Glutamatergic neuron (in vitro differentiated cells): ENCODE measurements at places on chromosomes 1 and 21. TPM values are rescaled to one million over a fixed set of nuclear protein-coding genes. Genes with fewer than 3 reads are reported as not detected.

DNA sequence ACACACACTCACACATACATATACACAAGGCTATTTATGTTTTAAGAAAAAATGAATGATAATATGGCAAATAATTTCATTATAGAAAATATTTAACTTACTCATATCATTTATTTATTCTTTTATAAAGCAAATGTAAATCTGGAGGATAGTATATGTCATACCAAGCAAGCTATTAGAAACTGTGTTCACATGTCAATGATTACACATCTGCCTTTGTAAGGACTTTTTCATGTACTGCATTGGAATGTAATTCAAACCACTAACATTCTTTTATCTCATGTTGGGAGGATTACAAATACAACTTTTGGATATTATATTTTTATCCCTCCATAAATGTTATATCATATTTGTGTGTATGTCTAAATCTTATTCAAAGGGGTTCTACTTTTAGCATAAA, 1887.4 kb downstream of the NCAM2 start:
- H3K27me3 ChIP-seq: no peaks in the 10 kb centered on the region
- no peak overlapping the region for H3K27ac ChIP-seq
- H3K4me1 ChIP-seq: no peaks in the 10 kb centered on the region
- DNase-seq: no peak

DNA sequence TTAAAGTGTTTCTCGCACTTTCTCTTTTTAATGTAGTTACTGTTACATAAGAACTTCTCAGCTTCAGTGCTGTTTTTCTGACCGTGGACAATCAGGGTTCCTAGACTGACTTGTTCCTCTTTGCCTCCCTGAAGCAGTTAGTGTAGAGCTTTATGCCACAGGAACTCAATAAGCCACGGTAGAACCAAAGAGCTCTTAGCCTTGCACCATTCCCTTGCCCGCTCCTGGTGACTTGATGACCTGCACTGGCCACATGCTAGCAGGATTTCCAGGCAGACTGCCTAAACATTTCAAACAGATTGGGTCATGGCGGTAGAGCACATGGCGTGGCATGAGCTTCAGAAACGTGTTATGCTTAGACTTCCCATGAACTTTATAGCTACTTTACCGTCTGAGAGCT, 18.8 kb upstream of the FASLG start:
- no peak for DNase-seq
- H3K27ac ChIP-seq: no peak overlapping the region
- H3K36me3 ChIP-seq: peaks cover 4% of the 10 kb centered on the region
- H3K4me1 ChIP-seq: no peaks in the 10 kb centered on the region
- H3K4me3 ChIP-seq: no peak overlapping the region

DNA sequence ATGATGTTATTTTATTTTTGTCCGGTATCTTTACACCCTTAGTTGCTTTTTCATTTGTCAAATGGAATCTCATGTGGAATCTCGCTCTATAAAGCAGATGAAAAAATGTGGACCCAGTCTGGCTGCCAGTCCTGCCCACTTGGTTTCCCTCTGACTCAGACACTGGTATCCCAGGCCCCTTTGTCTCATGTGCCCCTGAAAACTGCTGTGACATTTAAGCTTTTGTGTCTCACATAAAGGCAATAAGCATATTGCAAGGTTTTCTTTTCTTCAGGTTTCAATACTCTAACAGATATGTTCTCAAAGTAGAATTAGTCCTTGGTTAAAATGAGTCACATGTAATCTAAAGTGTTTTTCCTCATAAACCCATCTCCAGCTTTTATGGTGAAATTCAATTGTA, 183.3 kb downstream of the ST6GALNAC3 start:
- H3K4me1 ChIP-seq: peaks cover 11% of the 10 kb centered on the region
- no peak overlapping the region for H3K27ac ChIP-seq
- no peak for DNase-seq
- H3K36me3 ChIP-seq: no peaks in the 10 kb centered on the region

GRCh38 chr21:31599013-31599412, 60.5 kb upstream of the SOD1 start:
- H3K4me1 ChIP-seq: no peaks in the 10 kb centered on the region
- no peak overlapping the region for H3K4me3 ChIP-seq
- no peak for DNase-seq
- H3K36me3 ChIP-seq: no peaks in the 10 kb centered on the region

DNA sequence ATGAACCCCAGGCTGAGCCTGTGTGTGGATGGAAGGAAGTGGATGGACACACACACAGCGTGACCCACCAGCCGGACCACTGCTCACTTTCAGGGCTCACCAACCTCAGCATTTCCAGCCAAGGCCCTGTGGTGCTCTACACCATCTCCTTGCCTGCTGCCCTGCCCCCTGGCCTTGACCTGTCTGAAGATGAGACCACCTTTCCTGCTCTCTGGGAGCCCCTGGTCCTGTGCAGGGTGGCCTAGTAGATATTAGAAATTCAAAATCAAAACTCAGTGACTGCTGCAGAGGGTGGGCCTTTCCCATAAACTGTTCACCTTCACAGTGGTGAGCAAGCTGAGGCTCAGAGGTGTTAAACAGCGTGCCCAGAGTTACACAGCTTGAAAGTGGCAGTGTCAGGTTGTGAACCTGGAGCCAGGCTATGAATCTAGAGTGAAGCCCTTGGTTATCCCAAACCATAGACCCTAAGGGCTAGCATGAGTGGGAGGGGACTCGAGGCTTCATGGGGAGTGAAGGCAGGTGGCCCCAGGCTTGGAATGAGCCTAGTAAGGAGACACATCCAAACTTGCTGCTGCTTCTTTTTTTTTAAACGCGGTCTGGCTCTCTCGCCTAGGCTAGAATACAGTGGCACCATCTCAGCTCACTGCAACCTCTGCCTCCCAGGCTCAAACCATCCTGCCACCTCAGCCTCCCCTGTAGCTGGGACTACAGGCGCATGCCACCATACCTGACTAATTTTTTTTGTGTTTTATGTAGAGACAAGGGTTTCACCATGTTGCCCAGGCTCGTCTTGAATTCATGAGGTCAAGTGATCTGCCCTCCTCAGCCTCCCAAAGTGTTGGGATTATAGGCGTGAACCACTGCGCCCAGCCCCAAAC, 41.5 kb downstream of the MAN1C1 start:
- peaks cover 7% of the 10 kb centered on the region for H3K27me3 ChIP-seq
- DNase-seq: no peak
- no peak overlapping the region for H3K27ac ChIP-seq
- no peak overlapping the region for H3K4me3 ChIP-seq
- no peaks in the 10 kb centered on the region for H3K36me3 ChIP-seq
- peaks cover 13% of the 10 kb centered on the region for H3K4me1 ChIP-seq

DNA sequence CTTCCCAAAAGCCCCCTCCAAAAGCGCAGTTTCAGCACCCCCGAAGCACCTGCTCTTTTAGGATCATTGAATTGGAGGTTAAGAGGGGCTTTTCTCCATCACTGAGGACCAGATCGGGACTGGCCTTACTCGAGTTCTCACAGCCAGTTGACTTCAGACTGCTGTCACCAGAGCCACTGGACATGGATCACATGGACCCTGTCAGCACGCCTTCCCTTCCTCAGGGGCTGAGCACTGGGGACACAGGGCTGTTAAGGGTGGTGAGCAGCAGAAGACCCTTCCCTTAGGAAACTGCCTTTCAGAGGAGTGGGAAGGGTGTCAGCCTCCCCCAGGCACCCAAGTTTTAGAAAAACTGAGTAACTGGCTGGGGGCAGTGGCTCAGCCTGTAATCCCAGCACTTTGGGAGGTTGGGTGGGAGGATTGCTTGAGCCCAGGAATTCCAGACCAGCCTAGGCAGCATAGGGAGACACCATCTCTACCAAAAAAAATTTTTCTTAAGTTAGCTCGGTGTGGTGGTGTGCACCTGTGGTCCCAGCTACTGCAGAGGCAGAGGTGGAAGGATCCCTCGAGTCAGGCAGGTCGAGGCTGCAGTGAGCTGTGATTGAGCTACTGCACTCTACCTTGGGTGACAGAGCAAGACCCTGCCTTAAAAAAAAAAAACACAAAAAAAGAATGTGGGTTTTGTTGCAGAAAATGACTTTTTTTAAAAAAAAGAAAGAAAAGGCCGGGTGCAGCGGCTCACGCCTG, 584 bp upstream of the FGR start:
- H3K4me3 ChIP-seq: no peak overlapping the region
- H3K4me1 ChIP-seq: peaks cover 13% of the 10 kb centered on the region

DNA sequence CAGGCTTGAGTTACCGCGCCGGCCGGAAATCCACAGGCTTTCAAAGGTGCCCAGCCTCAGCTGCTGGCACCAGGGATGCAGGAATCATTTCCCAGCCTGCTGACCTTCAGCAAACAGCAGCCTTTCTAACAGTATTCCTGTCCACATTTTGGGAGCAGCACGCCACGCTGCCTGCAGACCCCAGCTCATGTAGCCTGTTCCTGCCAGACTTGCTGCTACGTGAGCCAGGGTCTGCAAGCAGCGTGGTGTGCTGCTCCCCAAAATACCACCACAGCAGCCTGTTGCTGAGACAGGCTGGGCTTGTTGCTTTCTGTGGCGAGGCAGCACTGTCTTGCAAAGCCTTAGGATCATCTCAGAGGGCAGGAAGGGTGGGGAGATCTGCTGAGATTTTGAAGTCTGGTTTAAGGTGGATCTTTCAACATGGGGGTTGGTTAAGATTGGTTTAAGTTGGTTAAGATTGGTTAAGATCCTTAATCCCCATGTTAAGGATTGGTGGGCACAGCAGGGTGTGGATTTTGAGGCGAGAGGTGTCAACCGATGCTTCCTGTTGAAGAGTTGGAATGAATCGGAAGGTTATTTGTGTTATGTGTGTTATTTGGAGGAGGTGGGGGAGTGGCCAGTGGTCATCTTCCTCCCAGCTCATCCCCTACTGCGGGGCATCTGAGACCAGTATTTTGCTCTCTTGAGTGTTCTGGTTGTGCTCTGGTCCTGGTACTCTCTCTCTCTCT, 12.9 kb downstream of the FAAH start:
- H3K4me1 ChIP-seq: peaks cover 2% of the 10 kb centered on the region
- H3K27me3 ChIP-seq: peaks cover 4% of the 10 kb centered on the region
- H3K36me3 ChIP-seq: no peaks in the 10 kb centered on the region
- no peak for DNase-seq

DNA sequence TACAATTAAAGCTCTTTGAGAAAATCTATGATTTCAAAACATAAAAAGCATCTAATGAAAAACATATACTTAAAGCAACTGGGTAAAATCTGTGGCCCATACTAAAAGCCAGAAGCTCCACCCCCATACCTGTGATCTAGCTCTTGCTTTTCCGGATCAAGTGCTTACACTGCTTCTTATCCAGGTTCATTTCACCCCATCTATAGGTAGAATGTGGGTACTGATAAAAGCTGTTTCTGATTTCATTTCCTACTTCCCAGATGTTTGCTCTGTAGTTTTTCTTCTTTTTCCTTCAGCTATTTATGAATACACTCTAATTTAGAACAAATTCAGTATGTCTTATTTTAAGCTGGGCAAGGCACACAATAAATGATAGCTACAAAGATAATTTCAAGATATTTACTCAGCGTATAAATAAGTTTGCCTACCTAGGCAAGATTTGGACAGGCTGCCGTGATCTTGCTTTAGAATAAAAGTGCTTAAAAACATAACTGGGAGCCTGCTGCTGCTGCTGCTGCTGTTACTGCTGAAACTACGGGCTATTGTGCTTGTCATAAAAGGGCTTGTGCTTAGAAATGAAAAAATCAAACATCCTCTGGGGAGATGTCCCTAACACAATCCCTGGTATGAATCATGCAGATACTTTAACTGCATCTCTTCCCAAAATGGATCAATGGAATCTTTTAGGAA, 2.1 kb downstream of the SIPA1L2 start:
- no peak for DNase-seq
- H3K27me3 ChIP-seq: peaks cover 3% of the 10 kb centered on the region
- H3K36me3 ChIP-seq: peaks cover 4% of the 10 kb centered on the region

DNA sequence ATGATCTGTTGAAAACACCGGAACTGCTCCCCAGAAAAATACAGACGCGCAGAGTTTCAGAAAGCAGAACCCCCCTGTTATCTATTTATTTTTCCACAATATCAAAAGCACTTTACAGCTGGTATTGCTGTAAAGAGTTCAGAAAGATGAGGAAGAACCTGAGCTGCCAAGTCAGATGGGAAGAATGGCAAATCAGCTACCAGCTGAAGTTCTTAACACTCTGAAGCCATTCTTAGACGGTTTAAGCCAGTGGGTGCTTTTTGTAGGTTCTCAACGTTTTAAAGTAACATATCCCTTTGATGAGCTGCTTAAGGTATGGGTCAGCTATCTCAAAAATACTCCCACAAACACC, 714 bp upstream of the AKIRIN1 start:
- peak overlapping the region; percentile 66 for H3K27ac ChIP-seq
- H3K36me3 ChIP-seq: no peaks in the 10 kb centered on the region
- peak overlapping the region; percentile 78 for H3K4me3 ChIP-seq
- H3K27me3 ChIP-seq: no peaks in the 10 kb centered on the region
- no peak for DNase-seq

DNA sequence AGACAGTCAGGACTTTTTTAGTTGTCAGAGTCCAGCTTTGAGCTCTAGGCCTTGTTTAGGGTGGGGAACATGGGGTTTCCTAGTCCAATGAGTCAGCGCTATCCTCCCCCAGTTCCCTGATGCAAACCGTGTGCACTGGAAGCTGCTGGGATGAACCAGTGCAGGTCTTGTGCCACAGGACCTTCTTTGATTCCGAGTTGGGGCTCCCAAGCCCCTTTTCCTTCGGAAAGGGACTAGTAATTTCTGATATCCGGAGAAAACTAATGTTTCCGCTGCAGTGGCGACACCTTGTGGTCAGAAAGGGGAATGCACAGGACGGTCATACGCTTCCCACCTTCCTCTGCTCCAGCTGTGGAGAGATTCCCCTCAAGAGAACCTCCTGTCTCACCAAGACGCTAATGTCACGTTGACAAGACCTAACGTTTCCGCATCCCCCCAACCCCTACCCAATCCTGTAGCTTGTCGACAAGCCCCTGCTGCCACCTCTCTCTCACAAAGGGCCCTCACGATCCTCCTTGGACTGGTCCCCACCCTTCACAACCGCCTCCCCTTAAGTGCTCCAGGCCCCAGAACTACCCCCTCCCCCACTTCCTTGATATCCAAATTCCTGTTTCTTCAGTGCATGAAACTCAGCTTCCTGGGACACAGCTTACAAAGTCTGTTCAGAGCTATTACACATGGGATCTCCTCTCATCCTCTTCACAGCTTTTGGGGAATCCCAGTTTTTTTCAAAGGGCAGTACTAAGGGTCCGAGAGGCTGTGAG, 30.9 kb downstream of the GPA33 start:
- no peaks in the 10 kb centered on the region for H3K4me1 ChIP-seq
- H3K27ac ChIP-seq: no peak overlapping the region
- DNase-seq: peak; percentile 85
- H3K36me3 ChIP-seq: no peaks in the 10 kb centered on the region

GRCh38 chr1:173355281-173356031, 121.7 kb upstream of the PRDX6 start:
- H3K36me3 ChIP-seq: peaks cover 12% of the 10 kb centered on the region
- no peaks in the 10 kb centered on the region for H3K4me1 ChIP-seq
- DNase-seq: no peak
- H3K27me3 ChIP-seq: no peaks in the 10 kb centered on the region

GRCh38 chr1:203338335-203339036, 12.4 kb downstream of the FMOD start:
- DNase-seq: peak; percentile 62
- H3K27me3 ChIP-seq: no peaks in the 10 kb centered on the region
- H3K4me1 ChIP-seq: peaks cover 30% of the 10 kb centered on the region
- no peak overlapping the region for H3K27ac ChIP-seq

ZNF684 gene
- 3.6 TPM for total RNA-seq

FHL3 gene
- total RNA-seq: 20.0 TPM

SPRR2E gene
- total RNA-seq: not detected

IGSF3 gene
- 110 TPM for total RNA-seq

RLF gene
- total RNA-seq: 15.0 TPM
